HT1080 (cell line): ENCODE measurements at places on chromosomes 2 and 18.
A peak's percentile ranks its signal among the peaks of the same experiment; 100 is the strongest.

DNA sequence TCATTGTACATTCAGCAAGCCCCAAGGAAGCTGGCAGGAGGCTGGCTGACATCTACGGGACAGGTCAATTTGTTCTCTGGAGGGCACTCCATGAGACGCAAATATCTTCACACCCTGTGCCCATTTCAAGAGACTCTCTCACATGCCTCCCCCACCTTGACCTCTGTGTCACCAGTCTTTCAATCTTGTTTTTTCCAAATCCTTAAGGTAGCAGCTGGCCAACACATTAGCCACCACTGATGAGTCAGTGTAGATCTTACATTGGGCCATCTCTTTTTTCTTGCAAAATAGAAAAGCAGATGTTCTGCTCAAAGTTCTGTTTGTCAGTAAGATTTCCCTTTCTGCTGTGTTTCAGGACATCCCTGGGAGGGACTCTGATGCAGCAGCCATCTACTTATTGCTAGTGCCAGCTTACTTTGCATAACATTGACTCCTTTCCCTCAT lies 1.7 kb upstream of the DPP4 start:
- peak; percentile 47 for DNase-seq

DNA sequence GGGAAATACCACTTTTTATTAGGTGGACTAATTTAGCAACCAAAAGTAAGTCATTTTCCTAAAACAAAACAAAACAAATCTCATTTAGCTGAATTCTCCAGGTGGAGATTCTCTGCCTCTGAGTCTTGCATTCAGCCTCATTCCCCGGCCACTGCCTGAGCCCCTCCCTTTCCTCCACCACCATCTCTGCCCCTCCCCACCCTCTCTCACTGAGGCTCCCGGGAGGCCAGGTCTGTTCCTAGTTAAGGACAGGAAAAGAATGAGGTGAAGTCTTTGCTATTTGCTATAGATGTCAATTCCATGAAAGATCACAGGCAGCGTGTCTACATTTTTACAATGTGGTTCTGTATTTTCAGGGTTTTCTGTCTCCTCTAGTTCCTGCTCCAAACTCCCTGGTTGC lies 83.0 kb upstream of the SOX11 start:
- no peak for DNase-seq

DNA sequence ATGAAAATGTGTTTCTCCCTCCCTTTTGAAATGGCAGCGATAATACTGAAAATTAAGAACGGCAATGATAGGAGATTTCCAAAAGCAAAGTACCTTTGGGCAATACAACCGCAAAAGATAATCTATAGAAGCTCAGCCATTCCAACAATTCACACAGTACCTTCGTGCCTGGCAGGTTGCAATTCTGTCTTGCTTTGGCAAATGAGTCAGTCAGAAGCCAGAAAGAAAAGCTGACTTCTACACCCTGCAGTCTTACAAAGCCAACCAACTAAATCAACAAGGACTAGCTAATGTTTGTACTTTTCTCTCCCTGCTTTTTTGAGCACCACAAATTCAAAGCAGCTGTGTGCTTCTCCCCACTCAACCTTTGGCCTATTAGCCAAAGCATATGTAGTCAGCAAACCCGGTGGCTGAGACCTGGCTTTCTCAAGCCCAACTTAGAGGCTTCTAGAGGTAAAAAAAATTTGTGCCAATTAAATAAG lies 25.7 kb upstream of the ID2 start:
- no peak for DNase-seq

DNA sequence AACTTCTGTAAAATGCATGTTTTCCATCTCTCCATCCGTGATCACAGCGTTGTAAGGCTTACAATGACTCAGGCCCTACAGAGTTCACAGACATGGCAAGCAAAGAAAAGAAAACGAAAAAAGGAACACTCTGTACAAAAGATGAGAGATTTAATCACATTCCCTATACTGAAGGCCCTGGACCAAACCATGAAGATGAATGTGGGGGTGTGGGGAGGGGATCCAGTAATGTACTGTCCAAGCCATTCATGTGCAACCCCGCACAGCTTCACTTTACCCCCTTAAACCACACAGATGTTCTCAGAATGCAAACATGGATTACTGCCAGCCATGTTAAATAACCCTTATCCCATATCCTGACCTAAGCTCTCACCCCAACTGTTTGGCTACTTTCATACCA lies 391.1 kb downstream of the NCKAP5 start:
- DNase-seq = no peak

DNA sequence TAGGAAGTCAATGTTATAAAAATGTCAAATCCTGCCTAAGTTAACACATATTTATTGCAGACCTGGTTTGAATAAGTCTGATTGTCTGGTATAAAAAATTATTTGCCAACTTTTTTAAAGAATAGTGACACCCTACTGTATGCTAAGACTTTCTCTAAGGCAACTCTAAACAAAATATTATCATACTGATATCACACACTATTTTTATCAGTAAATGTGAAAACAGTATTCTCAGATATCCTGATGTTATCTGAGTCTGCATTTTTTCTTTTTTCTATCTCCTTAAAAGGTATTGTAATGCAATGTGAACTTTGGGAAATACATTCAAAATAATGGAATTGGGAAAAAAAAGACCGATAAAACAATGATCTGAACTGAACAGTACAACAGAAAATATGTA lies 127.1 kb downstream of the DOCK10 start:
- DNase-seq = no peak

GRCh38 chr2:162291748-162292147 lies 26.7 kb downstream of the IFIH1 start:
- no peak for DNase-seq

GRCh38 chr2:50111067-50111466 lies 920.9 kb downstream of the NRXN1 start:
- DNase-seq = no peak

DNA sequence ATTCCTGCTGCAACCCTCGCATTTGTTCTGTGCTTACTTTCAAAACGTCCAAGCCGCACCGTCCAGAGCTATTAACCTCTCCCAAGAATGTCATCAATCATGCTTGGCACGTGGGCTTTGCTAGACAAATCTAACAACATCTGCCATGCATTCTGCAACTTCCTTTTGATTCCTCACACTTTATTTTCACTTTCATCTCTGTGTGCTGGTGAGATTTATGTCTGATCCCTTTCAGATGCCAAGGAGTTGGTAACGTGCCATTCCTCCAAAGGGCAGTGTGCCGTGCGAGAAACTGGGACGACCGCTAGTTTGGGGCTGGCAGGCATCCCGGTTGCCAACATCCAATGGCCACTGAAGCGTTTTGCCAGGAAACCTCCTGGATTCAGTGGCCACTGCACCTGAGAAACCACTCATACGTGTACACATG lies 230.0 kb upstream of the PARD3B start:
- DNase-seq = no peak

DNA sequence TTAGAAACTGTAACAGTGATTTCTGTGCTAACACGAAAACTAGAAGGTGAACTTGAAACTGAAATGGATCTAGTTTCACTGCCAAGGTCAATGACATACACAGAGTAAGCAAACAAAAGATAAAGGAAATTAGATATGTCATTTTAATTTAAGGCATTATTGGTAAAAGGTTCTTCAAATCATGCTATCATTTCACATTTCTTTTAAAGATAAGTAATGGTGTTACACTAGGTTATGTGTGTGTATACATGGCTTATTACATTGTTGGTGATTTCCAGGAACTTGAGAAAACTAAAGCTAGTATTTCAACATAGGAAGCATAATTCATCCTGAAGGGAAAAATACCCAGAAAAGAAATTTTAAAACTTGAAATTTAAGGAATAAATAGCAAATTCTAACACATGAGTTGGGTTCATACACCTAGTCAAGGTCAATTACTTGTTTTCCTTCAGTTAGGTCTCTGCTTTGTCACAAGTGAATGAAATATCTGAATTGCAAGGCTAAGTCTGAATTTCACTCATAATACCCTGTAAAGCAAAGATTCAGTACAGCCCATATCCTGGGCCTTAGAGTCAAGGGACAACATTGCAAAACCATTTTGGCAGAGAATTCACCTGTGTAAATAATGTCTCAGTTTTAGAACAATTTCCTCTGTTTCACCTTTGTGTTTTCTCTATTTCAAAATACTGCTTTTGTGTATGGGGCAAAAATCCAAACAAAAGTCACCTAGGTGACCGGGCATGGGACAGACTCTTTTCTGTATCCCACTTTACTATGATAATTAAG lies 141.6 kb downstream of the SRBD1 start:
- DNase-seq = no peak

GRCh38 chr2:133849341-133849740 lies 281.1 kb upstream of the NCKAP5 start:
- no peak for DNase-seq

- peak; percentile 39 for DNase-seq
These were observed 9.3 kb upstream of the THADA start for GRCh38 chr2:43605079-43605655.

DNA sequence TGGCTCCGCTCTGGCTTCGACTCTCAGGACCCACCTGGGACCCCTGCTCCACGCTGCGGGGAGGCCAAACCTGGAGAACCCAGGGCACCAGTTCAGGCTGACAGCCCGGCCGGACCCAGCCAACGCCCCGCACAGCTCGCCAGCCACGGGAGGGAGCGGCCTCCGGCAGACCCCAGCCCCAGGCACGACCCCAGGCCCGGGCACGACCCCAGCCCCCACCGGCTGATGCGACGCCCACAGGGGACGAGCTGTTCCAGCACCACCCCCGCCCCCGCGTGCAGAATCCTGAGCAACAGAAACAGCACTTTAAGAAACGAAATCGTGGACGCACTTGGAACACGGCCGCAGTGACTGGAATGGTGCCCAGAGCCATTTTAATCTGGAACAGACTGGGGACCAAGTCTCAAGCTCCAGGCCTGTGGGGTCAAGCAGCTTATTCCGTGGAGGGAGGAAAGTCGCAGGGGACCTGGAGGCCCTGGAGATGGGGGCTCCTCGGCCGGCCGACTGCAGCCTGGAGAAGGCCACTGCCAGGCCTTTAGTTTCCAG lies 74.2 kb downstream of the MBP start:
- no peak for DNase-seq

- DNase-seq = no peak
These were observed 1.0 kb upstream of the PEX13 start for GRCh38 chr2:61016392-61017002.

- DNase-seq = no peak
These were observed 73.6 kb upstream of the STK17B start for GRCh38 chr2:196244966-196245365.

- DNase-seq = no peak
These were observed 70.6 kb downstream of the TSN start for GRCh38 chr2:121826036-121826435.

DNA sequence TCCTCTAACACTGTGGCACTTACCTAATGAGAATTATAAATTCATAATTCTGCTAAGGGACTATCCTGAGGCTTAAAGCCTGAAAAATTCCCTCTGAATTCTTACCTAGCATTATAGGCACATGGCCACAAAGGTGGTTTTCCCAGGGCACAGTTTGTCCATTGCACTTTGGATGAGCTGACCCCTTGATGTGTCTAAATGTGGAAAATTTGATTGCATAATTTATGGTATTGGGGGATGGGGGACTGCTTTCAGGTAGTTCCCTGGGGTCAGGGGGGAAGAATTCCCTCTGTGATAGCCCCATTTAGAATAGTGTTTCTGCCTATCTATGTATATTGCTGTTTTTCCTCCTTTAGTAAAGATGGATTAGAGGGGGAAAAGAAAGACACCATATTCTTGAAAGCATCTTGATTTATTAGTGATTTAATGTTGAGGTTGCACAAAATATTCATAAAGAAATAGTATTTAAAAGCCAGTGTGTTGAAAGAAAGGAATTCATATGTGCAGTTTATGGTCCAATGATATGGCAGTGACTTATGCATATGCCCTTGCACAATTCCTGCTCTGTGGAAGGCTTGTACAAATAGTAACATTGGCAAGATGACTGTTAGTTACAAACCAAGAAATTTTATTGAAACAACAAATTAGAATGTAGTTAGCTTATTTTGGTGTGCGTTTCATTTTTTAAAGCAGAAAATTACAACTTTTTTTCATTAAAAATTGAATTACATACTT lies 8.7 kb upstream of the HTR2B start:
- no peak for DNase-seq

DNA sequence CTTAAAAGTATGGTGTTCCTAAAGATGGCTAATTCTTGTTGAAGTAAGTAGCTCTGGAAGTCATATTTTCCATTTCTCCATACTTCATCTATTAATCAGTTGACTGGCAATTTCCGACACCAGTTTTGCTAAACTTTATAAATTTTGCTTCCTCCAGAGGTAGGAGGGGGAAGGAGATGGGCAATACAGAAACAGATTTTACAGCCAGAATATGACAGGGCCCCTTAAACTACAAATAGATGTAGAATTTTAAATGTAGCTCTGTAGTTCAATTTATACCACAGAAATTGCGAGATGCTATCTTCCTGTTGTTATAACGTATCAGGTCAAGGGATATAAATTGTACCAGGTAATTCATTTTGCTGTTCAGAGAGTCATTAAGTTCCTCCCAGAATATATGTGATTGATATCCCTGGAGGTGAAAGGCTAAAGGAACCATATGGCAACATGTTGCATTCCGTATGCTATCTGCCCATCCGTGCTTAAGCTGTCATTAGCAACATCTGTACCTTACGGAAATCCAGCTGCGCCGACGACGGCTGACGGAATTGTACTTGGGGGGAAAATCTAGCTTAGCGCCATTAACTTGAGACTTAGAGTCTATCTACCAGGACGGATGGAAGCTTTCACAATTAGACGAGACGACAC lies 8.4 kb upstream of the NR4A2 start:
- DNase-seq = no peak

DNA sequence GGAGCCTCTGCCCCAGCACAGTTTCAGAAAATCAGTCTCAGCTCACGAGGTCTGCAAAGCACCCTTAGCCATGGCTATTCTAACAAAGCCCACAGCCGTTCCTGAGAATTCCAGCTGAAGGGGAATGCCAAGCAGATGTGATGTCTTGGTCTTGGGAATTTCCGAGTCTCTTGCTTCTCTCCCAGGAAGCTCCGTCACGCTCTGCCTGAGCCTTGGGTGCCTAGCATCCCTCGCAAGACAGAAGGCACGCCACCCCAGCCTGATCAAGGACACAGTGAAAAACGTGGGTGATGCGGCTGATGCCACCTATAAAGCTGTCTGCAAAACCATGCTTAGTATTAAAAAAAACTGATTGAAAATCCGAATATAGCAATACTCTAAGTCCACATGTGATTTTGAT lies 254.6 kb downstream of the SH3BP4 start:
- DNase-seq = no peak

DNA sequence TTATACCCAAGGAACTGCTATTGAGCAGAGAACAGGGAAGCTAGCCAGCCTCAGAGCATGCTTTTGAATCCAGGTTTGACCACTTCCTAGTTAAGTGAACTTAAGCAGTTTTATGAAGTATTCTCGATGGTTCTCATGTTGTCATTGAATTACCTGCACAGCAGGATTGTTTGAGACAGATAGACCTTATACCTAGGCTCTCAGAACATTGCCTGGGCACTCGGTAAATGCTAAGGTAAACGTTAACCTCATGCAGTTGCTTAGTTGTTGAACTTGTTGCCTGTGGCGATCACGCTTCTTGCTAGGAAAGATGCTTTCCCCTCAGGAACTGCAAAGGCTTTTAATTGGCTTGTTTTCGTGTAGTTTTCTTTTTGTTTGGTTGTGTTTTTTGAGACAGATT lies 34.0 kb upstream of the CHMP1B start:
- no peak for DNase-seq
